ENCODE measurements at places on chromosomes 7 and 10. TPM values are rescaled to one million over a fixed set of nuclear protein-coding genes. Genes with fewer than 3 reads are reported as not detected.
A peak's percentile ranks its signal among the peaks of the same experiment; 100 is the strongest.

DNA sequence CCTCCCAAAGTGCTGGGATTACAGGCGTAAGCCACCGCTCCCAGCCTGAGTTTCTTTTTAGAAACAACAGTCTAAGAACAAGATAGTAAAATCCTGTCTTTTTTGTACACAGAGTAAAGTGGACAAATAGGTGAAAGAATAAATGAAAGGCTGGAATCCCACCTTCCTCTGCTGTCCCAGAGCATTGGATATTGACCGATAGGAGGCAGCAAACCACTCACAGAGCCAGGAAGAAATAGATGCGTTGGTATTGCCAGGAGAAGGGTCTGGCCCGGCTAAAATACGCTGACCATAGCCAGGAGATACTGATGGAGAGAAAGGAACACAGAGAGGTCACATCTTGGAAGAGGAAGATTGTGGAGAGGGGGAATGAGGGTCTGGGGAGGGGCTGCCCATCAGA lies 11.4 kb upstream of the ZNF12 start:
- no peak for DNase-seq
- no peaks in the 10 kb centered on the region for H3K36me3 ChIP-seq
- H3K4me1 ChIP-seq: peaks cover 2% of the 10 kb centered on the region
- H3K27me3 ChIP-seq: peaks cover 19% of the 10 kb centered on the region
- H3K27ac ChIP-seq: no peak overlapping the region

- peaks cover 22% of the 10 kb centered on the region for H3K4me1 ChIP-seq
- no peak for DNase-seq
- no peak overlapping the region for H3K27ac ChIP-seq
- H3K4me3 ChIP-seq: no peak overlapping the region
- peaks cover 3% of the 10 kb centered on the region for H3K36me3 ChIP-seq
Measured at GRCh38 chr10:70090951-70091350, 38.3 kb downstream of the MACROH2A2 start.

- no peak for DNase-seq
- no peaks in the 10 kb centered on the region for H3K4me1 ChIP-seq
- H3K27me3 ChIP-seq: no peaks in the 10 kb centered on the region
- H3K4me3 ChIP-seq: no peak overlapping the region
Measured at GRCh38 chr7:133646472-133647315, 393.8 kb downstream of the EXOC4 start.

Gene CFAP43
- not detected for total RNA-seq

Gene CNNM1
- total RNA-seq: 0.28 TPM

Gene LIPN
- total RNA-seq: not detected

DNA sequence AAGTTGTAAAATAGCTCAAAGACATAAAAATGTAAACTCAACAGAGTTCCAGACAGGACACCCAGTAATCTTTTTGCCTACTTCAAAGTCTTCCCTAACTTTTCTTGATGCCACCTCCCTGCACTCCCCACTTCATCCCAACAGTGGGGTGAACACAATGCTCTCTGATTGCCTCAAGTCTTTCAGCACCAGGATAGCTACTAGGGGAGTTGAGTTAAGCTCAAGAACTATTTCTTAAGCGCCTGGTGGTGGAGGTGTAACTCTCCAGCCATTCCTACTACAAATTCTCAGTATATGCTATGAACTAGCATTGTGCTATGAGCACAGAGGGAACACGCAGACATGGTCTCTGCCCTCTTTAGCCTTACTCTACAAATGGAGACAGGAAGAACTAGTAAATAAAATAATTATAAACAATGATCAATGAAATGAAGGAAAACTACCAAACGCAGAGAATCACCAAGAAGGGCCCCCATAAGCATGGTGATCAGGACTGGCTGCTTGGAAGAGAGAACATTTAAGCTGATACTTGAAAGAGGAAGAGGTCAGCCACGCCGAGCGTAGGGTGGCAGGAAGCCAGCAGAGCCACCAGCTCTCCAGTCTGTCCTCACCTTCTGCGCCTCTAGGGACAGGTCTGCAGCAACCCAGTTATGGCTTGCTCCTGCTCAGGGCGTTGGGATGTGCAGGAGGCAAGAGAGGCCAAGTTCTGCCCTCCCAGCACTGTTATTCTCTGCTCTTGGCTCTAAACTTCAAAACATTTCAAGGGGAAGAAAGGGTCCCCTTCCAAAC lies 16.7 kb upstream of the FRA10AC1 start:
- peaks cover 15% of the 10 kb centered on the region for H3K27me3 ChIP-seq
- H3K4me1 ChIP-seq: peaks cover 2% of the 10 kb centered on the region
- no peaks in the 10 kb centered on the region for H3K36me3 ChIP-seq
- H3K27ac ChIP-seq: no peak overlapping the region
- DNase-seq: no peak

DNA sequence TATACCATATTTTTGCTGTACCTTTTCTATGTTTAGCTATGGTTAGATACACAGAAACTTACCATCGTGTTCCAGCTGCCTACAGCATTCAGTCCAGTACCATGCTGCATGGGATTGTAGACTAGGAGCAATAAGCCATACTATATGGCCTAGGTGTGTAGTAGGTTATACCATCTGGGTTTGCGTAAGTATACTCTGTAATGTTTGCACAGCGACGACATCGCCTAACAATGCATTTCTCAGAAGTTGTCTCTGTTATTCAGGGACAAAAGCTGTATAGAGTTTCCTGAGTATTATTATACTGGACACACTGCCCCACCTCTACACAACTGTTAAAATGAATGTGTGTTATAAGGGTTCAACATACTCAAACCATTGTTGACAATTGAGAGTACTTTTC lies 93.8 kb upstream of the MKI67 start:
- peaks cover 2% of the 10 kb centered on the region for H3K36me3 ChIP-seq
- no peak overlapping the region for H3K4me3 ChIP-seq
- H3K4me1 ChIP-seq: peaks cover 11% of the 10 kb centered on the region

DNA sequence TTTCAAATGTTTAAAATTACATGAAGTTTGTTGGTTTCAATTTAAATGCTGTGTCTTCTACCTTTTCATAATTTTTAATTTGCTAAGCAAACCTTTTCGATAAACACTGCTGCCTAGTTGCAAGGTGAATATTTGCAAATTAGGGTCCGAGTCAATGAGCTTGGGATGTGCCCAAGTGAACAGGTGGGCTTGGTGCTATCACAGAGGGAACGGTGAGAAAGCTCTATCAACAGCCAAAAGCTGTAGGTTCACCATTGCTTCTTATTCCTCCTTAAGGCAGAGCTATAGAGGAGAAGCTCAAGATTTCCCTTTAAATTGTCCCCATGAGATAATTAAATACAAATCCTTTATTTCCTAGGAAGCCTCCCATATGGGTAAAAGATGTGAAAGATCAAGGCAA lies 245.3 kb upstream of the CELF2 start:
- no peaks in the 10 kb centered on the region for H3K4me1 ChIP-seq
- DNase-seq: no peak
- no peak overlapping the region for H3K27ac ChIP-seq
- no peak overlapping the region for H3K4me3 ChIP-seq

Gene FFAR4
- not detected for total RNA-seq

Gene TUBAL3
- 0.14 TPM for total RNA-seq

DNA sequence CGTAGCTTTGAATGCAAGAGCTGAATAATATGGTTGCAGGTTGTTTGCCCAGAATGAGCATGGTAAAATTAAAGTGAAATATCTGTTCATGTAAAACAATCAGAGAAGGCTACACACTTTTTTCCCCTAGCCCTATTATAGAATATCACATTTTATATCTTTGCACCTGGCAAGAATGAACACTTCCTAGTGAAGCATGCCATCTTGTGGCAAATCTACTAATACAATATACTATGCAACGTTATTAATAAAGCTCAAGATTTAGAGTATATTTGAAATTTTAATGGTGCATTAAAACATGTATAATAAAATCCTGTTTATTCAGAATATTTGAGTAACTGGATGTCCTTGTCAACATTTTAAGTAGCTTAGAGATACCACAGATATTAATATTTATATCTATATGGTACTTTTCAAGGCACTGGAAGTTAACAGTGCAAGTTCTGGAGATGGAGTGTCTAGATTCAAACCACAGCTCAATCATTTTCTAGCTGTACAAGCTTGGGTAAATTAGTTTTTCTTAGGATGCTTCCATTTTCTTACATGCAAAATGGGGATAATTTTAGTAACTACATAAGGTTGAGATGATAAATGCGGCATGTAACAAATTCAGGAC lies 643.1 kb upstream of the SEMA3D start:
- no peaks in the 10 kb centered on the region for H3K27me3 ChIP-seq
- H3K27ac ChIP-seq: no peak overlapping the region
- DNase-seq: no peak
- no peak overlapping the region for H3K4me3 ChIP-seq
- H3K4me1 ChIP-seq: no peaks in the 10 kb centered on the region

DNA sequence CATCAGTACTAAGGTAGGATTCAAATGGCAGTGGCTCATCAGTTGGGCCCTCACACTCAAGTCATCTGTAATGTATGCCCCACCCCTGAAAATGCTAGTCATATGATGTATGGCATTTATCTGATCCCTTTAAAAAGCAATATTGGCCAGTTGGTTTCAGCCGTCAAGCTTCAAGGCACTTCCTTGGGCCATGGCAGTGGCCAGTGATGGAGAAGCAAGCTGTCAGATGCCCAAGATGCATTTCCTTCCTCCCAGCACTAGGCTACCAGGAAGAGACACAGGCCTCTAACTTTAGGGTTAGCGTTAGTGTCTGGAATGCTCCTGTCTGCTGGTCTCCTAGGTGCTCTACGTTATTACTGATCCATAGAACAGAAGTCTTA lies 64.1 kb downstream of the PIK3AP1 start:
- no peaks in the 10 kb centered on the region for H3K27me3 ChIP-seq
- peaks cover 17% of the 10 kb centered on the region for H3K4me1 ChIP-seq
- no peak overlapping the region for H3K4me3 ChIP-seq
- DNase-seq: no peak
- H3K36me3 ChIP-seq: peaks cover 7% of the 10 kb centered on the region

DNA sequence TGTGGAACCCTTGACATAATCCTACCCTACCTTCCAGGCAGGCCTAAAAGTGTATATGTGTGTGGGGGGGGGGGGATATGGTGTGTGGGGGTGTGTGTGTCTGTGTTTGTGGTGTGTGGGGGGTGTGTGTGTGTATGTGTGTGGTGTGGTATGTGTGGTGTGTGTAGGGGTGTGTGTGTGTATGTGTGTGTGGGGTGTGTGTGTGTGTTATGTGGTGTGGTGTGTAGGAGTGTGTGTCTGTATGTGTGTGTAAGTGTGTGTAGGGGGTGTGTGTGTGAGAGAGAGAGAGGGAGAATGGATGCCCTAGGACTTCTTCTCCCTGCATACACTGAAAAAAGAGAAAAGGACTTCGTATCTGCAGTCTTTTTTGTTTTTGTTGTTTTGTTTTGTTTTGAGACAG lies 12.3 kb upstream of the IMPDH1 start:
- peaks cover under 1% of the 10 kb centered on the region for H3K27me3 ChIP-seq
- peaks cover 8% of the 10 kb centered on the region for H3K4me1 ChIP-seq
- H3K27ac ChIP-seq: no peak overlapping the region

DNA sequence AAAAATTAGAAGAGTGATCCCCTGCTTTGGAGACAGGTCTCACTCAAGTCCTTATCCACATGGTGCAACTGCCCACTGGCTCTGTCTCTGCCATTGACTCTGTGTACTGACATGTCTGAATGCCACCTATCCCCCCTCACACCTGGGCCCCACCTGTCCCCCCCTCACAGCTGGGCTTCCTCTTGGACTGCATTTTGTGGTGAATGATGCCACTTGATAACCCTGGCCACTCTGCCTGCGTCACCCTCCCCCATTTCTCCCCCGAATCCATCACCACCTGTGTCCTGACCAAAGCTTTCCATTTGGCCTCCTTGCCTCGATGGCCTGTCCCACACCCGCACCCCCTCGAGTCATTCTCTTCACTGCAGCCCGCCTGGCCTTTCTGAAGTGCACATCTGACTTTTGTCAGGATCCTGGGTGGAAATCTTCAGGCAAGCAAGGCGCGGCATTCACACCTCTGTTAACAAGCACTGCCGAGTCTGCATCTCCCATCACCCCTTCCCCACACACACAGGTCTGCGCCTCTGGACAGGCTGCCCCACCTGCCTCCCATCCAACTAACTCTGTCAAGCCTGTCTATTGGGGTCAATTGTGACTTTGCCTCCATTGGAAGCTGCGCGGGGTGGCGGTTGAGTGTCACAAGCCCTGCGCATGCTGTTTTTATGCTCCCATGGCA lies 175.3 kb upstream of the KLF14 start:
- H3K27me3 ChIP-seq: no peaks in the 10 kb centered on the region
- peaks cover 66% of the 10 kb centered on the region for H3K36me3 ChIP-seq
- H3K27ac ChIP-seq: peak overlapping the region; percentile 91
- H3K4me3 ChIP-seq: peak overlapping the region; percentile 77

DNA sequence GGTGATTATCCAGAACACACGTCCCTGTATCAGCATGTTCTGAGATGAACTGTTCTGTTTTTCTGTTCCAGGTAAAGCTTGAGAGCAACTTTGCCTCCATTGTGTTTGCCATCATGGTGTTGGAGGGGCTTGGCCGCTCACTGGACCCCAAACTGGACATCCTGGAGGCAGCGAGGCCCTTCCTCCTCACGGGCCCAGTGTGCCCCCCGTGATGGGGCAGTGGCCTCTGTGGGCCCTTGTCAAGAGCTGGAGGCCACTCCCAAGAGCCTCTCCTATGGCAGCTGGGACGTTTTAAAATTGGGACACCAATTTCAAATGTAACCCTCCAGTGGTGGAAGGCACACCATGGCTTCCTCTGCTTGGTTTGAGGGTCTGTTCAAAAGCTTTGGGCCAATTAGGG lies 1.9 kb upstream of the NDUFB2 start:
- peaks cover 25% of the 10 kb centered on the region for H3K4me1 ChIP-seq
- H3K4me3 ChIP-seq: no peak overlapping the region
- DNase-seq: no peak
- H3K36me3 ChIP-seq: peaks cover 33% of the 10 kb centered on the region
- no peaks in the 10 kb centered on the region for H3K27me3 ChIP-seq
- no peak overlapping the region for H3K27ac ChIP-seq

DNA sequence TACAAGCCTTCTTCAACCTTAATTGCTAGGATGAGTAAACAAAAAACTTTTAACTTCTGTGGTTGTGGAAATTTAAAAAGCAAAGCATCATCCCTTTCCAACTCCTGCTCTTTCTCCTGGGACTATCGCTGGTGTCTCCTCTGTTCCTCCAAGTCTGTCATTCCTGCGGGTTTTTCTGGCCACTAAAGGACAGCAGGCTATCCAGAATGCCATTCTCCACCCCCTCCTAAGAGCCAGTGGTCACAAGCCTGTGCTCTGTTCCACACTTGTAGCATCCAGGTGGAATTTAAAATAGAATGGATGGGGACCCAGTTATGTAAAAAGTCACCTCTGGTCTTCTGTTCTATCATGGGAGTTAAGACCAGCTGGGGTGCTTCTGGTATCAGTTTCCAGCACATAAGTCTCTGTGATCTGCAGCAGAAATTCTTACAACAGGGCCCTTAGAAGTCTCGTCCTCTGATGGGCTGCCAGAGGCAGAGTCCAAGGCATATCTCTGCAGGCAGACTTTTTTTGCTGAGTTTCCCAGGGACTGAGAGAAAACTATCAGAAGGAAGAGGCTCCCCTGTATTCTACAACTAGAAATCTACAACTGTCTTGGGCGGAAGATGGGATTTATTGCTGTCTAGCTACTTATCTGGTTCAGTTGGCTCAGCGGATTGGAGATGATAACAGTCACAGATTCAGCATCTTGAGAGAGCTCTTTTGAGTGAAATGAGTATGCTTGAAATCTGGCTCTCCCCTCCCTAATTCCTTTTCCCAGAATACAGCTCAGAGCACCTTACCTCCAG lies 5.1 kb upstream of the WNT16 start:
- peaks cover 37% of the 10 kb centered on the region for H3K27me3 ChIP-seq
- no peaks in the 10 kb centered on the region for H3K36me3 ChIP-seq
- H3K4me1 ChIP-seq: peaks cover 1% of the 10 kb centered on the region
- no peak for DNase-seq
- no peak overlapping the region for H3K27ac ChIP-seq

GRCh38 chr10:1668399-1668798 lies 68.9 kb downstream of the ADARB2 start:
- no peaks in the 10 kb centered on the region for H3K36me3 ChIP-seq
- no peak overlapping the region for H3K4me3 ChIP-seq
- no peak for DNase-seq
- H3K4me1 ChIP-seq: no peaks in the 10 kb centered on the region

Gene MRLN
- total RNA-seq: 0.82 TPM

Gene UNCX
- total RNA-seq: not detected

Measured in activated CD4-positive, alpha-beta T cell treated with anti-CD3 and anti-CD28 coated beads, Interleukin-2, amount 10 ng/mL, durations not matched to agents 24 days and 14 days (primary cell).